ENCODE measurements at places on chromosomes 3 and 15.

DNA sequence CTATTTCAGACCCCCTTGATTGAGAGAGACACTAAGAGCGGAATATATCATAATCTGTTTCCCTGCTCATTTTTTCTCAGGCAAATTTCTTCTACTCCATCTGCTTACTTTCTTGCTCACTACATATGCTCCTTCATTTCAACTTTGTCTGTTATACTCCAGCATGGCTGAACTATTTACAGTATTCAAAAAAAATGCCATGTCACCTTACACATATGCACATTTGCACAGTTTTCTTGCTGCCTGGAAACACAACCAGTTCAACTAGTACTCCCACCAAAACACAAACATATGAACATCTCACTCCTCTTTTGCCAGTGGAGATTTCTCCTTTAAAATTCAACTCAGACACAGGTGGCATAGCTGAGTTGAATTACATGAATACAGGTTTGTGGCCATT is 1142.1 kb upstream of the CADM2 start:
- DNase-seq: no peak

- DNase-seq: no peak
These were observed 806.5 kb downstream of the OTOL1 start for GRCh38 chr3:162302983-162303624.

DNA sequence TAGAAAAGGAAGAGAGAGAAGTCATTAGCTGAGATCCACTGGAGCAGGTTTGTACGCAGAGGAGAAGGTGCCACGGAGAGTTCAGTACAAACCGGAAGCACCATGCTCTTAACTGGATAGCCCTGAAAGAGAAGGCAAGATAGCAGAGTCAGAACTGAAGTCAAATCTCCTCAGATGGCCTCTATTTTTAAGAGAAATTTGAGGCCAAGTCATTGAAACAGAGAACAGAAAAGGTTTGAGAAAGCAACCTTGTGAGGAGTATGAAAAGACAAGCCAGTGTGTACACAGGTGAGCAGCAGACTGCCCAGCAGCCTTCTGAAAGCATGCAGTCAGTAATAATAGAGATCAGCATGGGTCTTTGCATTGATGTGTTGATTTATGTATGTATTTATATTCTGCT is 66.1 kb upstream of the SPRED1 start:
- DNase-seq: no peak

DNA sequence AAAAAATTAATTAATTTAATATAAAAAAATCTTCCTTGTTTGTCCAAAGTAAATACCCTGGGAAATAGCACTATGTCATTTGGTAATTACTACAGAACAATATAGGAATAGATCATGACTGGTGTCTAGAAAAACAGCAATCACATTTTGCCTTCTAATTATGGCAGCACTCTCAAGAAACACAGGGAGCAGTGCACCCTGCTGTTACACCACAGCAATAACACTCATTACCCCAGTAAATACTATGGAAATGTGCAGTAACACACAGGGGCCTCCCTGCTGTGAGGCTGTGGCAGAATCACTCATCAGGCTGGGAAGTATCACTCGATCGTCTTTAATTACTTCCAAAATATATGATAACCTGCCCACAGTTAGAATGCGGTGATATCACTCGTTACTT is 646.0 kb downstream of the TUSC7 start:
- no peak for DNase-seq

GRCh38 chr3:100891827-100892226 is 101.4 kb downstream of the ABI3BP start:
- no peak for DNase-seq

DNA sequence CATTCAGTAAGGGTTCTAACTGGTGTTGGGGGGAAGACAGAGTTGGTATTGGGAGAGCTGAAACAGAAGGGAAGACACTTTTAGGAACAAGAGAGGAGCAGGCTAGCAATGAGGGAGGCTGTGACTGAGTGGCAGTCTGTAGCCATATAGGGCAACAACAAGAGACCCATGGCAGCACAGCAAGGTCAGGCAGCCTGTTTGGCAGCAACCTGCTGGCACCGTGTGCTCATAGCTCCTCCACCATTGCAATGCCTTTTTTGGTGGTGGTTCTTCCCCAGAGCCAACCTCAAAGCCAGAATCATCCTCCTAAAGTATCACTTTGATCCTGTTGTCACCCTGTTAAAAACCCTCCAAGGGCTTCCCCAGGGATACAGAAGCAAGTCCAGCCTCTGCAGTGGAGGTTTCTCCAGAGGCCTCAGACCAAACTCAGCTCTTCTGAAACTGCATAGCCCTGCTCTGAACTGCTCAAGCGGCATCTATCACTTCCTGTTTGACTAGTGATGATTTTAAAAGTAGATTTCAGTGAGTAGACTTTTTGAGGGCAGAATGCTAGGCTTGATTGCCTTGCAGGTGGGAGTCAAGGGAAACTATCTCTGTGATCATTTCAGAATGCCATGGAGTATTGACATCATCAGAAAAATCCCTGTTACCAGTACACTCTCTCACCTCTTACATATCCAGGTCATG is 176.9 kb downstream of the STAC start:
- DNase-seq: no peak

GRCh38 chr15:74274470-74275038 is 38.4 kb downstream of the CCDC33 start:
- no peak for DNase-seq

DNA sequence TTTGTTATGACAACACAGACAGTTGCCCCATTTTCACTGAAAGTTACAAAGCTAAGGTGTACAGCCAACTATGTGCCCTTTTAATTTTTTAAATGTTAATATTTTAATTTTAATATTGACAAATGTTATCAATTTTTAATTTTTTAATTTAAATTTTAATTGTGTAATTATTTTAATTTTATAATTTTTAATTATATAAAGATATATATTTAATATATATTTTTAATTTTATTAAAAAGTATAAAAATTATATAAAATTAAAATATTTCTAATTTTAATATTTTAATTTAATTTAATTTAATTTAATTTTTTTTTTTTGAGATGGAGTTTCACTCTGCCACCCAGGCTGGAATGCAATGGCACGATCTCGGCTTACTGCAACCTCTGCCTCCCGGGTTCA is 52.1 kb upstream of the ATP11B start:
- DNase-seq: no peak

GRCh38 chr15:72972362-72972761 is 79.9 kb upstream of the NEO1 start:
- DNase-seq: no peak

DNA sequence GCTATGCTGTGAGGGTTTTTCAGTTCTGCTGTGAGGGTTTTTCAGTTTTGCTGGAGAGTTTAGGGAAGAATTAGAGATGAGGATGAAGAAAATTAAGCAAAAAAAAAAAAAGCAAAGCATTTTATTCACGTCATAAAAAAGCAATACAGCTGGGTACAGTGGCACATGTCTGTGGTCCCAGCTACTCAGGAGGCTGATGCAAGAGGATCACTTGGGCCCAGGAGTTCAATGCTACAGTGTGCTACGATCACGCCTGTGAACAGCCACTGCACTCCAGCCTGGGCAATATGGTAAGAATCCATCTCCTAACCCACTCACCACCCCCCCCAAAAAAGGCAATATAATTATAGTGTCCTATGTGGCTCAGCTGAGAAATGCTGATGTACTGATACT is 162.7 kb downstream of the MAGI1 start:
- DNase-seq: no peak

Data from stimulated activated CD8-positive, alpha-beta memory T cell treated with anti-CD3 and anti-CD28 coated beads, Interleukin-7, amount 100 ng/mL, for 24 hours (primary cell).